ENCODE measurements at places on chromosomes 16 and 17. TPM values are rescaled to one million over a fixed set of nuclear protein-coding genes. Genes with fewer than 3 reads are reported as not detected.

DNA sequence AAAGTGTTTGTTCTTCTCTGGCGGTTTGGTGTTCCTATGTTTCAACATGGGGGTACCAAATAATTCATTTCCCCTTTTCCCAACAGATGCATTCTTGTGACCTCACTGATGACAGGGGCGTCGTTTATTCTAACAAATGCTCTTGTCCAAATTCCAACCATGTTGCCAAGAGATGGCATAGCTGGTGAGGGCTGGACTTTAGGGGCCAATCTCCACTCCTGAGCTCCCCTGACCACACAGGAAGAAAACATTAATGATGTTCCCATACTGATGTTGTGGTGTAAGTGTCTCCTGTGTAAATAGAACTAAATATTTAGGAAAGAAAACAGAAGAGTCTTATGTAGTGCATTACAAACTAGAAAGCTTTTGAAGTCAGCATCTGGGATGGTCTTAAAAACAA, 431.6 kb downstream of the CDH13 start:
- DNase-seq = no peak

The NUDT21 gene
- total RNA-seq = 33.8 TPM

The DHRS11 gene
- 11.0 TPM for total RNA-seq

- peak; percentile 14 for DNase-seq
Measured at GRCh38 chr17:13337864-13338371, 263.8 kb downstream of the HS3ST3A1 start.

GRCh38 chr17:80760511-80760911, 215.9 kb downstream of the RPTOR start:
- no peak for DNase-seq

DNA sequence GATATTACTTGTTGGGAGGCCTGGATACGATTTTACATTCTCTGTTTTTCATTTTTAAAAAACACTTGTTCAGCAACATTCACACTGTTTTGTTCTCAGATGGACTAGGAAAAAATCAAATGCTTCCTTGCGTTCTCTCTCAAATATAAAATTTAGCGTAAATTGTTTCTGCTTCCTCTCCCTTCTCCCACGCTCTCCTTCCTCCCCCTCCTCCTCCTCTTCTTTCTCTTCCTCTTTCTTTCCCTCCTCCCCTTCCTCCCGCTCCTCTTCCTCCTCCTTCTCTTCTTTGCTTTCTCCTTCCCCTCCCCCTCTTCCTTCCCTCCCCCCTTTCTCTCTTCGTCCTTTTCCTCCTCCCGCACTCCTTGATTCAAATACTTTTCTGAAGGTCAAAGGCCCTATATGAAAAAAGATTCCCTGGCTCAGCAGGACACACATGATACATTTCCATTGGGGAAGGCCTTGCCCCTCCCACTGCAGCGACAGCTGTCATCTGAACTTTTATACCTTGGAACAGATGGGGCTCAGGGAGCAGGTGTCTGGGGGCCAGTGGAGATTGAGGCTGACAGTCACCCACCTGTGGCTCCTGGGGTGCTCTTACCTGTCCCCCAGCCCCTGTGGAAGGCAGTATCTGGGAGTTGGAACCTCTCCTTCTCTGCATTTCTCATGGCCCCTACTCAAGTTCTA, 99.4 kb upstream of the SDK2 start:
- DNase-seq = no peak

The PYDC1 gene
- not detected for total RNA-seq

The MARCHF10 gene
- not detected for total RNA-seq

GRCh38 chr16:56970934-56971767, 9.4 kb downstream of the CETP start:
- DNase-seq = no peak

The CCR7 gene
- total RNA-seq = not detected

GRCh38 chr16:27620541-27620940, 70.6 kb downstream of the KATNIP start:
- no peak for DNase-seq

The CTRL gene
- total RNA-seq = 0.34 TPM

GRCh38 chr17:42781639-42782165, 1.3 kb downstream of the WNK4 start:
- no peak for DNase-seq

DNA sequence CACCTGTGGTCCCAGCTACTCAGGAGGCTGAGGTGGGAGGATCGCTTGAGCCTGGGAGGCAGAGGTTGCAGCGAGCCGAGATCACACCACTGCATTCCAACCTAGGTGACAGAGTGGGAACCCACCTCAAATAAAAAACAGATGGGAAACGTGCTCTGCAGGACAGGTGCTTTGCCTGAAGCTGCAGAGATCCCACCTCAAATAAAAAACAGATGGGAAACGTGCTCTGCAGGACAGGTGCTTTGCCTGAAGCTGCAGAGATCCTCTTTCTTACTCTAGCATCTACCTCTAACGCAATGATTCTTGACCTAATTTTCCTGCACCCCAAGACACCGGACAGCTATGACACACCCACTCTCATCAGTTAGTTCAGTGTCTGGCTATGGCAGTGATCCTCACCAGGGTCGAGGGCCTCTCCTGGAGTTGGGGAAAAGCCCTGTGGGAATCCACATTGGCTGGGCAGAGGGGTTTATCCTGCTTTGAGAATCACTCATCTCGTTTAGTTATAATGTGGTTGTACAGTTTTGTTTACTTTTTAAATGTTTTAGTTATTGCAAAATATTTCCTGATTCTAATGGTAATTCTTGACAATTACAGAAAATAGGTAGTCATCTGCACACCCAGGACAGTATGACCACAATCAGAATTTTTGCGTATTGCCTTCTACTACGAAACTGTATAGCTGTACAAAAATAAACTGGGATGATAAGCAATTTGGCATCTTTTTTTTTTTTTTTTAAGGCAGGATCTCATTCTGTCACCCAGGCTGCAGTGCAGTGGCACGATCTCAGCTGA, 11.4 kb downstream of the VPS53 start:
- no peak for DNase-seq

DNA sequence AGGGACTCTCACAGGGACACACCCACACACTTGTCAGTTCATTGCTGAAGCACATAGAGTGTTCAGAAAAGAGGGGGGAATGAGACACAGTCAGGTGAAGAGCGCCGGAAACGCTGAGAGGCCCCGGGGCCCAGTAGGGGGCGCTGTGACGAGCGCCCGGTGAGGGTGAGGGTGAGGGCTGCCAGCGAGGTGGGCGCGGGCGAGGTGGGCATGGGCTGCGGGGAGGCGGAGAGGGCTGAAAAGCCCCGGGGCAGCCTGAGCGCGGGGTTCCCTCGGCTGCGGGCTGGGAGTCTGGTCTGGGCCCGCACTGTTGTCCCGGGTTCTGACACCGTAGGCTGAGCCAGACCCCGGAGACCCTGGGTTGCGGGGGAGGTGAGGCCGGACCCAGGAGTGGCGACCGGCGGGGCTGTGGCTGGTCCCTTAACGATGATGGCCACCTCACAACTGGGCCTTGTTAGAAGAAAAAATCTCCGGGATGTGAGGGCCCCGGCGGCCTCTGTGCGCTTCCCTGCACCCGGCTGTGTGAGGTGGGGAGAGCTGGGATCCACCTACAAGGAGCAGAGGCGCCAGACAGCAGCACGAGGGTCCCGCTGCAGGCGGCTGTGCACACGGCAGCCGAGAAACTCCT, 91.4 kb downstream of the C16orf78 start:
- no peak for DNase-seq

DNA sequence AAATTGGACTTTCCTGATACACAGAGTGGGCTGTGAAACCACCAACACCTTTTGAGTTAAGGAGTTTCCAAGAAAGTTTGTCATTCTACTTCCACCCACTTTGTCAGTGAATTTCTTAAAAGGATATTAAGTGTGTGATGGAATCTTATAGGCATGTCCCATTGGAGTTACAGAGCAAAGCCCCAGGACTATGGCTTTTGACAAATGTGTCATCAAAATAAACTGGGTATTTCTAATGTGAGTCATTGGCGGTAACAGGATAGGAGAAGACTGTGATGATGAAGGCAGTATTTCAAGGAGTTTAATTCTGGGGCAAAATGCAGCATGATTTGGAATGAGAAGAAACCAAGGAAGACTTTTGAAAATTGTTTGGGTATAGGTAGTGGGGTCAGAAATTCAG, 1013.8 kb upstream of the EEF2KMT start:
- no peak for DNase-seq

The MILR1 gene
- 6.0 TPM for total RNA-seq

- DNase-seq = no peak
Measured at GRCh38 chr16:70407811-70408274, 31.1 kb downstream of the ST3GAL2 start.

DNA sequence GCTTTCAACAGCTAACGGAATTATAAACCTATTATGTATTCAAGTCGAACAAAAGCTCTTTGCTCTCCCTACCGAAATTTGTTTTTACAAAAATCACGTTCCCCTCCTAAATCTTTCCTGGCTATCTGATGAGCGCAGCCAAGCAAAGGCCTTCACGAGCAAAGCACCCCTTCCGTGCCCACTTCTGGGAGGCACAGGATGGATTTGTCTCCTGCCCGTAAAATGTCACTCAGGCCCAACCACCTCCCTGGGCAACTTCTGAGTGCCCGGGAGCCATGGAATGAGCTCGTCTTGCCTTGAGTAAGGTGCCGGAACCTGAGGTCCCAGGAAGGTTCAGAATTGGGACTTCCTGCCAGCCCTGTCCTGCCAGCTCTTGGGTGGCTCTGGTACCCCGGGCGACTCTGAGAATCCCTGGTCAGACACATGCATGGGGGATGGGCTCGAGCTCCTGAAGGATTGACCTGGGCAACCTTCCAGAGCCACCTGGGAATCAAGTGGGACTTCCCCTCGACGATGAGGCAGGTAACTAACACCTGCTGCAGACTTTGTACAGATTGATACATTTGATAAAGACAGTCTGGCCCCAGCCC, 19.8 kb downstream of the SLC7A5 start:
- DNase-seq = no peak

The NTN3 gene
- 0.35 TPM for total RNA-seq

The KIAA0753 gene
- total RNA-seq = 19.8 TPM

The CUEDC1 gene
- 19.8 TPM for total RNA-seq
